Urothelium cell line (cell line): ENCODE measurements at places on chromosomes 2 and 18.

DNA sequence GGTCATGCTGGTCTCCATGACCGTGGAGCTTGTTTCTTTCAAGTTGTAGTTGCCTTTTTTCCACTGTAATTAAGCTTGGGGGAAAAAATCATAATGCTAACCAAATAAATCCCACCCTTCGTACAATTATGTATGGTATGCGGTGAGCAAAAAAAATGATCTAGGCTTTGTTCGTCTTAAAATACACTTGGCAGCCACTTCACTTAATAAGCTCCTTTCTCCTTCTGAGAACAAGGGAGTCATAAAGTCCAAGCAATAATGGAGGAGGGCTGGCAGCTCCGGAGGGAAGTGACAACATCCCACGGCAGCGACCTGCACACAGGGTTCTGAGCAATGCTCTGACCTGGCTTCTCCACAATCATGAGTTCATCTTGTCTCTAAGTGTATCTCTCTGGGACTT lies 91.2 kb upstream of the KLHL29 start:
- DNase-seq: no peak

DNA sequence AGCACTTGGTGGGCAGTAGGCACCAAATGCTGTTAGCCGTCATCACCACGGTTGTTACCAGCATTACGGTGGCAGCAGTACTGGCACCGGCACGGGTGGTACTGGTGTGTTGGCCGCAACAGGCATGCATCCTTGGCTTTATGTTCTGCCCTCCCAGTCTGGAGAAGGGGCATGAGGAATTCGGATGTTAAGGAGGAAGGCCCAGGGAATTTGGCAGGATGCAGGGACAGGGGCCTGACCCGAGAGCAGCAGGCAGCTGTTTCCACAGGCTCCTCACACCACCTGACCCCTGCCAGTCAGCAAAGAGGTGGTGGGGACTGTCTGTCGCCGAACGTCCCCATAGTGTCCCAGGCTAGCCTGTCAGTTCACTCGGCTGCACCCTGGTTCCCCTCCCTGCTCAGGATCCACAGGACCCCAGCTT lies 79.0 kb downstream of the EDAR start:
- no peak for DNase-seq

DNA sequence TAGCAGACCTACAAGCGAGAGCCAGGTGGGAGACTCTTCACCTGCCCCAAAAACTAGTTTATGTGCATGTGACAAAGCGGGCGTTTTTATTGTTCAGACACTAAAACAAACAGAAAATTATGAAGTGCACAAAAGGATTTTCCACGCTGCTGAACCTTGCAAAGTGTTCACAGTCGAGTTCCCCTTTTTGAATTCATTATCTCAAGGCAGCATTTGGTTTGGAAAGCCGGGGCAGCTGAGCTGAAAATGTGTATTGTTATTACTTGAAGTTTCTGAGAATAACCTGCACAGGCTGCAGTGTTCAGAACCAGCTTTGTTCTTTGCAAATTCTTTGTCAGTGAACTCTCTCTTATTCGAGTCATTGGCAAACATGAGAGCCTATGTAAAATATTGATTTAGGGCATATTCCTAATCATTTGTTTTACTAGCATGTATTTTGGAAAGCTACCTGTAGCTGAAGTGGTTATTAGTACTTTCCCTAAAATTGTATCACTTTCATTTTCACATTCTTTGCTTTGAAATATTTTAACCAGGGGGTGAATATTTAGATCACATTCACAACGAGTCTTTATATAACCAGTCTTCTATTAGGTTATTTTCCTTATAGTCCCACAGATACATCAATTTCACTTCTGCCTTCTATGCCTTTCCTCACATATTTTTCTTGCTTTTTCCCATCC lies 59.5 kb downstream of the LRRTM1 start:
- DNase-seq: no peak

- DNase-seq: no peak
Observed at GRCh38 chr2:167430447-167430846, 542.2 kb downstream of the XIRP2 start.

DNA sequence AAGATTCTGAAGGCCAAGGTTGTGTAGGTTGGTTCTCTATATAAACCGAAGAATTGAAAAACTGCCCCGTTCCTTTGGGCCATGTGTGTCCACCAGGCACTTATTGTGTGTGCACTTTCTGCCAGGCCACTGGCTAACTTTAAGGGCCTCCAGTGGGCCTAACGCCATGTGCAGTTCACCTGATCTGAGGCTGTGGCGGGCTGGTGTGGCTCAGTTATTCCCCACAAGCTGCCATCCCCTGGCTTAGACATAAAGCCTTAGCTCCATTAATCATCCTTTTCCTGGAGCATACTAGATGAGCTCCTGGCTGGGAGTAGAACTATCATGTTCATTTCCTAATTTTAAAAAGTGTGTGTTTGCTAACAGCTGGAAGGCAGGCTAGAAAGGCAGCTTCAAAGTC lies 304.1 kb upstream of the TNP1 start:
- DNase-seq: no peak

GRCh38 chr18:61666876-61667590 lies 225.8 kb downstream of the RNF152 start:
- DNase-seq: no peak

- no peak for DNase-seq
Observed at GRCh38 chr2:233708942-233709341, 3.8 kb upstream of the UGT1A5 start.

- DNase-seq: peak; percentile 93
Observed at GRCh38 chr2:71742953-71743601, 289.7 kb downstream of the DYSF start.

DNA sequence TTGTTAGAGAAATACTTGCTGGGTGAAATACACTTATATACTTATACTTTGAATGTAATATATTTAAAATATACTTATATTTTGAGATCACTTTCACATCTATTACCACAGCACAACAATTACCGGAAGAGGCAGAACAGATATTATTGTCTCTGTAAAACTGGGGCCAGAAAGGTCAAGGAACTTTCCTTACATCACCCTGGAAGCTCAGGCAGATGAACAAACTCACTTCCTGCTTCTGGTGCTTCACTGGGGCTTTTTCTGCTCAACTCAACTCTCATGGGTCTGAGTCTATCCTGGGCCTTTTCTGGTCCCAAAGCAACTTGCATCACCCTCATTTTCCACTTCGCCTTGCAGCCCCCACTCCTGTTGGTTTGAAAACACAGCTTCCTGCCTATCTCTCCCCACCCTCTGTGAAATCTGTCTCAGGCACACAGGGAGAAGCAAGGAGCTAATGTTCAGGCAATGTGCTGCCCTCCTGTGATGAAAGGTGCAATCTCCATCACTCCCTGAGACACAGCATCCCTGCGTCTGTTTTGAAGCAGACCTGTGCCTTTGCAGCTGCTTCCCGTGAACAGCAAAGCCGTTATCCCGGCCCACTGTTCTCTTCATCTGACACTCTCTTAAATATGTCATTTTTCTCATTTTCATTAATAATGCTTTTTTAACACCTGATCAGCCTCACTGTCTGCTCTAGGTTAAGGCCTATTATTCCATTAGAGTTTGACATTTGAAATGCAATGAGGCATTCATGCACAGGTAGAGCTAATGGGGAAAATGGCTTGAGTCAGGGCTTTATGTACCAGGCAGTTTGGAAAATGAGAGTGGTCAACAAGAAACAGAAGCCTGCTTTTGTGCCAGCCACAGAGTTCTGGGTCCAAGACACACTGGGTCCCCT lies 251.9 kb upstream of the CHAC2 start:
- no peak for DNase-seq

DNA sequence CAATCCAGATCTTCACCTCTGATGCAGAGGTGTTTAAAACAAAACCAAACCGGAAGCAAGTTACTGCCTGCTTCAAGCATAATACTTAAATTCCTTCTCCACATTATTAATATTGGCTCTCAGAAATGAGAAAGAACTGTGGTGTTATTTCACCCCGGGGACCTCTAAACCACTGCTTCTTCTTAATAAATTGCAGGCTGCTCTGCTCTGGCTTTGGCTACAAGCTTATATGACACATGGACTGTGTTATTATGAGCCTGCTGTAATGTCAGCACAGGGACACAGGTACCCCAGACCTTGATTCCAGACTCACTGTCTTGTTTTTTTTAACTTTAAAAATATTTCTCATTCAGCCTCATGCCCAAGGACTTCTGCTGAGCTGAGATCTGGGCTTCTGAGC lies 45.1 kb downstream of the ST6GAL2 start:
- no peak for DNase-seq

DNA sequence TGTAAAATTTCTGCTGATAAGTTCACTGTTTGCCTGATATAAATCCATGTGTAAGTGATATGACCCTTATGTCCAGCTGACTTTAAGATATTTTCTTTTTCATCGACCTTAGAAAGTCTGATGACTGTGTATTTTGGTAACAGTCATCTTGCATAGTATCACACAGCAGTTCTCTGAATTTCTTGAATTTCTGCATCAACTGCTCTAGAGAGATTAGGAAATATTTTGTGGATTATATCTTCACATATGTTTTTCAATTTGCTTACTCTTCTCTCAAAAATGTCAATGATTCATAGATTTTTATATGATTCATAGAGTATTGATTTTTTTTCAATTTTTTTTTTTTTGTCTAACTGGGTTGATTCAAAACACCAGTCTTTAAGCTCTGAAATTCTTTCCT lies 945.3 kb downstream of the TRIB2 start:
- DNase-seq: no peak

DNA sequence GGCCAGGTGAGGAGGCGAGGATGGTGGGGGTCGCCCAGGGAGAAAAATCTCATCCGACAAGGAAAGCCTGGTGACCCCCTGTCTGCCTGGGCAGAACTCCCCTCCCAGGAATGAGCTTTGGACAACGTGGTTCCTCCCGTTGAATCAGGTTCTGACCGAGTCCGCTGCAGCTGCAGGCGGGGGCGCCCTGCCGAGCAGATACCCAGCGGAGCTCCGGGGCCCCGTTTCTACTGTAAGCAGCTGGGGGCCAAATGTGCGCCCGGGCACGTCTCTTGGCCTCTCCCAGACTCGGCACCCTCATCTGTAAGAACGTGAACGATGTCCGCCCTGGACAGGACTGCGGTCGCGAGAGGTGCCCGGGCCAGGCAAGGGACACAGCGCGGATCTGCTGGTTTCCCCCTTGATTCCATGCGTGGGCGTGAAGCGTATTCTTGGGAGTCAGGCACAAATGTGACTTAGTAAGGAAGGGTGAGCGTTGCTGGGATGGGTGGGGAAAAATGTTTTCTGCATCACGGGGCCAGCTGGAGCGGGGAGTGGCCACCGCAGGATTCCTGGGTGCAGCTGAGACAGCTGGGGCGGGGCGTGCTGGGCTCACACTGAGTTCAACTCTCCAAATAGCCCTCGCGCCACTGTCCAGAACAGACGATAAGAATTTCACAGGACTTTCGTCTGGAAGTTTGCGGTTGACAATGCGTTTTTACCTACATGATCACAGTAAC lies 20.2 kb upstream of the TUBB6 start:
- DNase-seq: peak; percentile 96

GRCh38 chr18:40531051-40531450 lies 1424.0 kb upstream of the PIK3C3 start:
- no peak for DNase-seq

DNA sequence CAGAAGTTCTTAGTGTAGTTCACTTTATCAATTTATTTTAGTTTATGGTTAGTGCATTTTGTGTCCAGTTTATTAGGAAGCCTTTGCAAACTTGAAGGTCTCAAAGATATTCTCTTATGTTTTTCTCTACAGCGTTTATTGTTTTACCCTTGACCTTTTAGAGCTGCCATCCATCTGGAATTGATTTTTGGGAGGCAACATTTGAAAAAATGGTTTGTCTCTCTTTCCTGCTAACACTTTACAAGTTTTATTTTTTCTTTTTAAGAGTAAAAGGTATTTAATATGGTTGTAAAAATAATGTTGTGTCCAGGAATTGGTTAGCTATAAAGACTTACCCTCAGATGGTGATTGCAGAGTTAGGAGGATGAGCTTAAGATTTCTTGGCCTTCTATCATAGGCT lies 14.0 kb downstream of the GORASP2 start:
- no peak for DNase-seq

DNA sequence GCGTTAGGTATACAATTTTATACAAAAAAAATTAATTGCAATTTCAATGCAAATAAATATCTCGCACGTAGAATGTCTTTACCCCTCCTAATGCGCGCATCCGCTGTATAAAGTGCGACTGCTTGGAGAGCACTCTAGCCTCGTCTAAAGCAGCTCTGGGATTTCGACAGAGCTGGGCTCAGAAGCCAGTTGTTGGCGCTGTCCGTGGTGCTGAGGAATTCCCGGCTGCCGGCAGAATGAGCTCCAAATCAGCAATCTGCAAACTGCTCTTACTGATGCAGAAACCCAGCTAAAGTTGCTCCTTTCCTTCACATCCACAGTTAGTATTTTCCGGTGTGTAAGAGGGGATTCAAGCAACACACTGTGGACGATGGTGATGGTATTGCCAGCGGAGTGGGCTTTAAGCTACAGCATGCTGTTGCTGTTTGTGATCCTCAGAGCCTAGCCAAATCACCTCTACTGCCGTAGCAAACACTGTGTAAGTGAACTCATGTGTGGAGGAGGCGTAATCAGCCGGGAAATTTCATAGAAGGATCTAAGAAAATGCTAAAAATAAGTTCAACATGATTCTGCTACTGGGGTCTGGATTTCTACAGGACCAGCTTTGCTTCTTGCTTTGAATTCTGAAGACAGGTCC lies at the start of gene VWC2L:
Gene VWC2L (plus strand): TSS at position 137 of the 637 bp plus-strand sequence. CDS start 3,140 bp downstream, outside the sequence.
- peak; percentile 74 for DNase-seq

GRCh38 chr2:231219289-231219688 lies 20.9 kb downstream of the ARMC9 start:
- no peak for DNase-seq

GRCh38 chr2:186984481-186984880 lies 135.5 kb upstream of the ZSWIM2 start:
- no peak for DNase-seq

DNA sequence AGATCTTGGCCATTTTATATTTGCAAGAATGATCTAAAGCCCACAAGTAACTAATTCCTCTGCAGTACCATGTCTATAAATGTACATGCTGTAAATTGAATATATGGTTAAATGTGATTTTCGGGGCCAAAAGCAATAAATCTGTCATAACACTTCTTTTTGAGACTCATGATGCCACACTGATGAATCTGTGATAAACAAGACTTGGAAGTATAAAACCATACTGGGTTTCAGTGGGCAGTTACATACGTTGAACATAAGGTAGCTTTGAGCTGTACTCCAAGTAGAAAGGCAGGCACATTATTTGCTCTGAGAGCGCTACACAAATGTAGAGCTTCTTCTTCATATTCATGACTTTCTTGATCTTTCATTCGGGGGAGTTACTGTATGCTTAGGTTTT lies 792.2 kb downstream of the LRRTM4 start:
- no peak for DNase-seq

DNA sequence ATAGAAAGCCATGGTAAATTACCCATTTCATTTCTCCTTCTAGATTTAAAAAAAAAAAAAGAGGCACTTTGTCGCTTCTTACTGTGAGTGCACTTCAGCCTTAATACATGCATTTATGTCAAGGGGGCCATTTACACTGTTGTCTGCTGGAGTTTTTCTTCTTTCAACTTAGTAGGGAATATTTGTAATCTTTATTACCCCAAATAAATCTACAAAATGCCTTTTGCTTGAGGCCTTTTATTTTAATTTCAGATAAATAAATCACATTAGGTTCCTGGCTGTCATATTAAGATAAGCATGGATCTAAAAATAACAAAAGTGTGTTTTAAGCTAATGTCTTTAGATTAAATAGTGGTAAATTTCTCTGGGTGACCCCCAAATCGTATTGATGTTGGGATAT lies 276.0 kb downstream of the NCKAP5 start:
- no peak for DNase-seq

GRCh38 chr2:127032621-127033020 lies 74.3 kb downstream of the BIN1 start:
- DNase-seq: no peak

- DNase-seq: no peak
Observed at GRCh38 chr2:190486037-190486623, 48.4 kb downstream of the NEMP2 start.

- no peak for DNase-seq
Observed at GRCh38 chr2:146623771-146624170, 1221.1 kb upstream of the ACVR2A start.
